ENCODE measurements at places on chromosomes 11 and 22.

GRCh38 chr11:61632096-61632495 lies 48.1 kb upstream of the DAGLA start:
- DNase-seq = no peak

- DNase-seq = no peak
Measured at GRCh38 chr22:42991010-42991651, 23.8 kb downstream of the PACSIN2 start.

GRCh38 chr11:97269527-97269926 lies 879.7 kb downstream of the JRKL start:
- no peak for DNase-seq

- peak; percentile 28 for DNase-seq
Measured at GRCh38 chr11:406796-407650, 7.8 kb downstream of the SIGIRR start.

- DNase-seq = no peak
Measured at GRCh38 chr11:64970731-64971151, 1.2 kb downstream of the MAJIN start.

- no peak for DNase-seq
Measured at GRCh38 chr11:134652586-134653255, 240.7 kb upstream of the B3GAT1 start.

DNA sequence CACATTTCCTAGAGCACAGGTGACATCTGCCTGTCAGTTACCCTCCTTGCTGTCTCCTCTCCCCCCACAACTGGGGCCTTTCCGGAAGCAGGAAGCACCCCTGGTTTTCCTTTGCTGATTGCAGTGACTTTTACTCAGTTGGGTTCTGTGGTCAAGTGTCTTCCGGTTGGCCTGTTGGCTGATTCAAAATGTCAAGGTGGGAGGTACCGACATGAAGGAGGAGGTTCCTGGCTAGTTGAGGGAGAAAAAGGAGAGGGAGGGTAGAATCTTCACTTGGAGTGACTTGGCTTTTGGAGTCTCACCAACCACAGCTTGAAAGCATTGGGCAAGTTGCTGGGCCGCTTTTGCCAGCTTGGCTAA lies 9.3 kb upstream of the ADAMTS15 start:
- no peak for DNase-seq

GRCh38 chr11:102343809-102344208 lies 3.2 kb upstream of the BIRC2 start:
- DNase-seq = no peak
